ENCODE measurements at places on chromosomes 4 and X. TPM values are rescaled to one million over a fixed set of nuclear protein-coding genes. Genes with fewer than 3 reads are reported as not detected.

DNA sequence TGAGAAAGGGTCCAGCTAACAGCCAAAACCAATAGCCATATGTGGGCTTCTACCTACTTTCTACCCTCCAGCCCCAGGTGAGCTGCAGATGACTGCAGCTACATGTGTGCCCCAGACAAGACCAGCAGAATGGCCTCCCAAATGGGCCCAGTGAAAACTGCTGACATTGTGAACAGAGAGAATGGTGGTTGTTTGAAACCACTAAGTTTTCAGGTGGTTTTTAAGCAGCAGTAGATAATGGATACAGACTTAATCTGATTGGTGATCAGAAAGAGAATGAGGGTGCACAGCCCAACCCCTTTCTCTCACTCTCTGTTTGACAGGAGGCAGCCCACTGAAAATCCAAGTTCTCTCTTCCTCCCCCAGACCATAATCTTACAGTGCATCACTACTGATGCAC is 42.5 kb upstream of the BBS12 start:
- DNase-seq = no peak

GRCh38 chr4:182019148-182019652 is 224.0 kb upstream of the TENM3 start:
- DNase-seq = no peak

- no peak for DNase-seq
Observed at GRCh38 chr4:98338761-98339438, 77.7 kb downstream of the RAP1GDS1 start.

DNA sequence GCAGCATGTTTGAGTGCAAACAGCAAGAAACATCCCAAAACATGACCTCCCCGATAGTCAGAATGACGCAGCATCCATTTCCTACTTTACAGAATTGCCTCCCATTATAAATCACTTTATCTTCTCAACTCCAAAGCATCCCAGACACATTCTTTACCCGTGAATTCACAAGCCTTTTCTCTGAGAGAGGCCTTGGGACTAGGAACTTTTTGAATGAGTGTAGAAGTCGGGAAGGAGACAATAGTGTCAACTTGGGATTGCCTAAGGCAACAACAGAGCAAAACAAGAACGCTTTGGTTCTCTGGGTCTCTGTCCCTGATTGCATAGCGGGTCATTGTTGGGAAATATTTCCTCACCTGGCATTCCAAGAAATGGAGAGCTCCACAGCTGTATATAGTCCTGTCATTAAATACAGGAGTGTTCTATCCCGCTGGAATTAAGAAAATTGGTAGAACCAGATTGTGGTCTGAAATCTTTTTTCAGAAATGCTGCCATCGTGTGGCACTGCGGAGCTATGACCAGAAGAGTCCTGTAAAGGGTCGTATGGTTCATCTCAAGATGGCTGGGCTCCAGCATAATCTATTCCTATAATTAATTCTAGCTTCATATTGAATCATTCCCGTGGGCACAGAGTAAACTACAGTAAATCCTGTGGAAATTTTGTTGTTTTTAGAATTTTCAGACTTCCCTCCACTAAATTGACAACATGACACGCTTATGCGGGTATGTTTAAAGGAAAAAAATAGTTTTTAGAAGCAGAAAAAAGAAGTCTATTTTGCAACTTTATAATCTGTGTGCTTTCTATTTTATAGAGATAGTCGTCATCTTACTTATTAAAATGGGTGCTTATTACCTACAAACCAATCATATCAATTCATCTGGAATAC is 2.0 kb upstream of the SPP1 start:
- peak; percentile 58 for DNase-seq

DNA sequence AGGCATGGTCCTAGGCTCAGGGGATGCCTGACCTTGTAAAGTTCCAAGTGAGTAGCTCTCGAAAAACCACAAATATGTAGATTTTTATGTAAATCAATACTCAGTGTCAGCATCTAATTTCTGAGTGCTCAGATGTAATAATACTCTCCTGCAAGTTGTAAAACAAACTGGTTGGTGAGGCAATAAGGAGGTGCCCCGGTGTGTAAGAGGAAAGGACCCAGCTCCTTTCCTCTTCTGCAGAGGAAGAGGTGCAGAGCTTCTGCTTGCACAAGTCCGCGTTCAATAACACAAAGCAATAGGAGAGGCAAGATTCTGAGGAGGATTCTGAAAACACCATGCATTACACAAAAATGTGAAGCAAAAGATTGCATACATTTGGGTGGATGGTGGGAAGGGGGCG is 43.6 kb upstream of the ENPP6 start:
- DNase-seq = no peak

DNA sequence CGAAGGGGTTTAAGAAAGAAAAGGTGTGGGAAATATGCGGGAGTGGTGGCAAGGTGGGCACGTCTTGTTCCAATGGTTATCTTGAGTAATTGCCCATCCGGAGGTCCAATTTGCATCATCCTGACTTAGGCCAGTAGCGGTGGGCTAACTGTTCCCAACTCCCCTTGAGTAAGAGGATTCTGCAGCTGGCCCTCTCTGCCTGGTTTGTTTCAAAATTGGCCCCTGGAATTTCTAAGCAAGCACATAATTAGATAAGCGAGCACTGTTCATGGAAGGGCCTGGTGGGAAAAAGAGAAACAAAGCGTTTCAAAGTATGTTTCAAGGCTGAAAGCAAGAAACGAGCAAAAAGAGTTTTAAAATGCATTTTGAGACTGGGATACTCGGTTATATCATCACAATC is 198.2 kb downstream of the CEP135 start:
- no peak for DNase-seq

DNA sequence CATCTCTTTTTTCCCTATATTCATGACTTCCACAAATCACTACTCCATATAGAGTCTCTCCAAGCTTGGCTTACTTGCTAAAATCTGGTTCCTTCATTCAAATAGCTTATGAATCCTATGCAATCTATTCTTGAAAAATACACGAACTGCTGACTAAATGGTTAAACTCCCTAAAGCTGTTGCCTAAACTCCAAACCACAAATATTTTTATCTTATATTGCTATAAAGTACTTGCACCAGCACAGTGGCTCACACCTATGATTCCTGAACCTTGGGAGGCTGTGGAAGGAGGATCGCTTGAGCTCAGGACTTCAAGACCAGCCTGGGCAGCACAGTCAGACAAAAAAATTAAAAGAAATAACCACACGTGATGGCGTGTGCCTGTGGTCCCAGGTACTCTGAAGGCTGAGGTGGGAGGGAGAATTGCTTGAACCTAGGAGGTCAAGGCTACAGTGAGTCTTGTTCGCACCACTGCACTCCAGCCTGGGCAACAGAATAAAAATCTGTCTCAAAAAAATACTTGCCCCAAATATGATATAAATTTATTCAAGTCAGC is 2.2 kb downstream of the FBXO8 start:
- no peak for DNase-seq

GRCh38 chr4:95044324-95044837 is 286.6 kb downstream of the BMPR1B start:
- no peak for DNase-seq

DNA sequence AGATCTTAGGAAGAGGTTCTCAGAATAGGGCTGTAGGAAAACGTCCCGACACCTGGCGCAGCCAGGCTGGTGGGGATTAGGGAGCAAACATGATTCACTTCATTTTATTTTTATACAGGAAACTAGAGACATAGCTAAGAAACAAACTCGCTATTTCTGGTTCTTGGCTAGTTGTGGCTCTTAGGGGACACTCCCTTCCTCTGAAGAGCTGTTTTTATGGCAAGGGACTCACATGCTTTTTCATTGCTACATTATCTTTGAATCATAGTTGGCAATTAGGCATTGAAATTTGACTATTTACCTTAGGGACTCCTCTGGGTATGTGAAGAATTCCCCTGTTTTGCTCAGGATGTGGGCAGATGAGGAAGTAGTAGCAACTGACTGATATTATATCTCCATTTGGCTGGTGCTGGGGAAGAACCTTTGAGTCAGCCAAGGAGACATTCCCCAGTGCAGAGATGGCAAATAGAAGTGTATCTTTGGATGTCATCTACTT is 174.5 kb downstream of the SMIM20 start:
- peak; percentile 62 for DNase-seq

DNA sequence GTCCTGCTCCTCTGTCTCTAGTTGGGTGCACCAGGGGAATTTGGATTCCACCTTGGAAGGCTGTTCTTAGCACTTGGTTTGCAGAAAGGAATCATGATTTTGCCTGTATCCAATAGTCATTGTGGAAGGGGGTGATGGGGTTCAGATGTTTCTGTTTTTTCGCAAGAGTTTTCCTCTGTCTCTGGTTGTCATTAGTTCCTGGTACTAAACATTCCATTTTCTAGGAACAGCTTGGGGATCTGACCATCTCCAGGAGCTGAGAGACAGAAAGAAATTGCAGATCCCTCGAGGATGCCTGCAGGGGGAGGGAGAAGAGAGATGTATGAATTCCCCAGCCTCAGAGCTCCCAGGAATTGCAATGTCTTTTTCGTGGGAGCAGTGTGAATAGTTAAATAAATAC is 70.9 kb downstream of the CYTL1 start:
- DNase-seq = no peak

DNA sequence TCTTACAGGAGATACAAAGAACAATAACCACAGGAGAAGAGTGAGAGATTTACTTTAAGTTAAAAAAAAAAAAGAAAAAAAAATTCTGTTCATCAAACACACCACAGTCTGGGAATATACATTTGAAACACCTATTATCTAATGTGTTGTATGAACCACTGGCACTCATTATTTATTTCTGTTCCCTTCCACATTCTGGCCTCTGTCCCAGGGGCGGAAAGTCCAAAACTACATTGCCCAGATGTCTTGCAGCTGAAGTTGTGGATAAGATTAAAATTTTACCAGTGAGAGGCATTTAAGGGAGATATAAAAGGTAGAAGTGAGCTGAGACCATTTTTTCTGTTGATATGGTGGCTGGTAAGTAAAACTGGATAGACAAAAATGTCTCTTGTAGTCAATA is 56.2 kb downstream of the SCLT1 start:
- no peak for DNase-seq

GRCh38 chr4:169246957-169247396 is 23.8 kb downstream of the SH3RF1 start:
- no peak for DNase-seq

DNA sequence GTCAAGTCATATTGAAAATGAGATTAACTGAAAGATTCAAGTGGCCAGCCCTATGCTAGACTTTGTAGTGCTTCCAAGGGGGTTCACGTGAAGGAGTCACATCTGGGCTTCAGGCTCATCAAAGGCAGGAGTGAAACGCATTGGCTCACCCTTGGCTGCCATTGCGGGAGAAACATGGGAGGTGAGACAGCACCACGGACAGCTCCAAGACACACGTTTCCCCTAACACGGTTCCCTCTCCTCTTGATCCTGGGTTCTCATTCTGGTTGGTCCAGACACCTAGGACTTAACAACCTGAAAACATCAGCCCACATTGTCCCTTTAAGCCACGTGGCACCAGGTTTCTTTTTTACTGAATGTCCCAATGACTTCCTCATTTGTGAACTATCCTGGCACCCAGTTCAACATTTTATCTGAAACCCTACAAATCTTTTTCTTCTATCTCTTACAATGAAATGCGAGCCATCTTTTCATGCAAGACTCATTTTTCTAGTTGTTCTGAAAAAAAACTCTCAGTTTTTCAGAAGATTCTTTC is 279.0 kb upstream of the VCX3A start:
- DNase-seq = no peak

- DNase-seq = no peak
Observed at GRCh38 chrX:10104958-10105658, 51.7 kb upstream of the CLCN4 start.

- no peak for DNase-seq
Observed at GRCh38 chrX:150405576-150405975, 42.5 kb downstream of the MAMLD1 start.

DNA sequence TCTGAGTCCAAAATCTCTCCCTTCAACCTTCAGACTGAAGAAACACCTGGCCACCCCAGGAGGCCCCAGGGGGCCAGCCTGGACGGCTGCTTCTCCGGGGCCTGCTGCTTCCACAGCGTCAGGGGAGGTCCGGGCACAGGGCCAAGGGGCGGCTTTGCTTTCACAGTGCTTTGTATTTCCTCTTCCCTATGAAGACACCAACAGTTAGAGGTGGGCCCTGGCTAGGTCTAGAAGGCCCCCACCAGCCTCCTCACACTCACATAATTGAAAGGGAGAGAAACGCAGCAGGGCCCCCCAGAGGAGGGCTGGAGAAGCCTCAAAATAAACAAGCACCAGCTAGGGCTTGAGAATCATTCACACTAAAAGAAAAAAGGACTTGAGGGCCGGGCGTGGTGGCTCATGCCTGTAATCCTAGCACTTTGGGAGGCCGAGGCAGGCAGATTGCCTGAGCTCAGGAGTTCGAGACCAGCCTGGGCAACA is 17.8 kb downstream of the SCD5 start:
- no peak for DNase-seq

DNA sequence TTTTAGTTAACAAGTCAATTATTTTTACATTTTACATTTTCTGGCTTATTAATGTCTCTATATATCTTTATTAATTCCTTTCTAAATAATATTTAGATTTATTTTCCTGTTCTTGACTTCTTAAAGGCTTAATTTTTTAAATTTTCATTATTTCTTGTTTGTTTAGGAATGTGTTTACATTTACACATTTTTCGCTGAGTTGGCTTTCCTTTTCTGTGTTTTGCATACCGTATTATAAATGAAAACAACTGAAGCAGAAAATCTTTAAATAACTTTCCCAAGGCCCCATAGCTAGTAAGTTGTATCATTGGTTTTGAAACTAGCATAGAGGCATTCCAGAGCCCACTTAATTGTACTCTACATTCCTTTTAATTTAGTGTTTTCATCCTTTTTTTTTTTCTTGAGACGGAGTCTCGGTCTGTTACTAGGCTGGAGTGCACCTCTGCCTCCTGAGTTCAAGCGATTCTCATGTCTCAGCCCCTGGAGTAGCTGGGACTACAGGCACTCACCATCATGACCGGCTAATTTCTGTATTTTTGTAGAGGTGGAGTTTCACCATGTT is 261.6 kb downstream of the IQCM start:
- DNase-seq = no peak

- peak; percentile 46 for DNase-seq
Observed at GRCh38 chr4:109826719-109827118, 1.1 kb upstream of the RRH start.

The AMBN gene
- not detected for total RNA-seq

The SPANXN4 gene
- not detected for total RNA-seq

The FABP2 gene
- total RNA-seq = not detected

The ANXA3 gene
- total RNA-seq = 1.2 TPM

The MAGEA1 gene
- total RNA-seq = not detected

The TEX13A gene
- not detected for total RNA-seq

The RTL9 gene
- total RNA-seq = not detected

The CSTF2 gene
- 9.5 TPM for total RNA-seq

The ADGRG2 gene
- not detected for total RNA-seq

The NFKB1 gene
- 144 TPM for total RNA-seq

The SMR3B gene
- not detected for total RNA-seq

The EDA2R gene
- total RNA-seq = 0.43 TPM

The PITX2 gene
- total RNA-seq = not detected
